Astrocyte of the cerebellum (primary cell): ENCODE measurements at places on chromosomes 2 and 18.

DNA sequence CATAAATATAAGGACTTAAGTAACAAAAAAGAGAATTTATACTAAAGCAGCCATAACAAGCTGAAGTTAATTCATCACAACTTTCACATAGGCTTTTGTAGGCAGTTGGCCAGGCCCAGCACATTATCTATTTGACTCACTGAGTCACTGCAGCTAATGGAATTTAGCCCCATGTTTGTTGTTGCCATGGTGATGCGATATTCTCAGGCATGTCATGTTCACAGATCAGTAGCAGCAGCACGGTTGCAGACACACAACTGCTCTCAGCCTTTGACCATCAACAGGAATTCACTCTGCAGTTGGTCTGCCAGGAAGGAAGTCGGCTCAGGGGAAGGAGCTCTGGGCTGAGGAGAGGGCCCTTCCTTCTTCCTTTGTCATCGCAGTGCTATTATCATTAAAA lies 639.8 kb downstream of the TMEM182 start:
- peak; percentile 96 for DNase-seq

DNA sequence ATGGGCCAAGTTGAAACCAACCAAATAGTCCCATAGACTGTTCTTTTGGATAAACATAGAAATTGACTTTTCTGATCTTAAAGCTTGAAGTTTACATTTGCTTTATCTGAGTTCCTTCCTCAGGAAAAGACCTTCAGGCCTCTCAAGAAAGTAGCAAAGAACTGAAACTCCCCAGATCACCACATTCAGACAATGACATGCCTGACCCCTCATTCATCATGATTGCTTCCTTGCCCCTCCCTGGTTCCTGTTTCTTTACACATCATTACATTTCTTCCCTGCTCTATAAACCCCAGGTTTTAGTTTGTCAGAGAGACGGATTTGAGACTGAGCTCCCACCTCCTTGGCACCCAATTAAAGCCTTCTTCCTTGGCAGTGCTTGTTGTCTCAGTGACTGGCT lies 83.6 kb upstream of the ST3GAL5 start:
- no peak for DNase-seq

- no peak for DNase-seq
Observed at GRCh38 chr2:218063896-218064295, 5.2 kb upstream of the RUFY4 start.

DNA sequence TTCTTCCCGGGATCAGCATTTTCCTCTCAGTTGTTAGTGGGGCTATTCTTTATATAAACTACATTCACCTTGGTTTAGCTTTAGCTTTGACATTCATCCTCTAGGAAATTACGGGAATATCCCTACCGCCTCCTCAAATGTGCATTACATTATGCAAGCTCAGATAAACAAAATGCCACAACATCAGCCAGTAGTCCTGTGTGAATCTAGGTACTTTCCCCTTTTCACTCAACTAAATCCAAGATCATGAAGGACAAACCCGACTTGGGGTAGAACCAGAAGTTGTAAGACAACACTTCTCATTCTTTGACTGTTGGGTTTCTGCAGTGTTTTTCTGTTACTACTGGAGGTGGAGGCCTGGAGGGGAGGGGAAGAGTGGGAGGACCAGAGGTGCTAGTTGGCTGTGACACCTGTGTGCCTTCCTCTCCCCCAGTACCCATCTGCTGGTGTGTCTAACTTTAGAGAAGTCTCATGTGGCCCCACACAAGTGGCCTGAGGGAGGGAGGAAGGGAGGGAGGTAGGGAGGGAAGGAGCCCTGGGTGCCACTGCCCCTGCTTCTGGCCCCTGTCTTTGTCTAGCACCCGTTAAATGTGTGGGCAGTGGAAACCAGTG lies 84.8 kb upstream of the BCL2L11 start:
- no peak for DNase-seq

DNA sequence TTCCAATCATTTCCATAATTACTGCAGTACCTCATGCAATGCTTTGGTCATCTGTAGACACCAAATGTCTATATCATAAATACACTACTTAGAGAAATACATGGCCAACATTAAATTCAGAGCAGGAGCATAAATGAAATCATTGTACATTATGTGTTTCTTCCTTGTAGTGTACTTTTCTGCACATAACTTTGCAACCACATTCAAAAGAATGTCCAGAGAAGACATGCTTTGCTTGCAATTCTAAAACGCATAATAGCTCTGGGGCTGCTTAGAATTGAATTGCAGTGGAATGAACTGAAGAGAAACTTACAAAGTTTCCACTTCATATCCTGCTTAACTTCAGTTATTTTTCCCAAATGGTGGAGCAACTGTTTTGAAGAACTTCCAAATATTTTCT lies 664.4 kb downstream of the DSC3 start:
- no peak for DNase-seq

DNA sequence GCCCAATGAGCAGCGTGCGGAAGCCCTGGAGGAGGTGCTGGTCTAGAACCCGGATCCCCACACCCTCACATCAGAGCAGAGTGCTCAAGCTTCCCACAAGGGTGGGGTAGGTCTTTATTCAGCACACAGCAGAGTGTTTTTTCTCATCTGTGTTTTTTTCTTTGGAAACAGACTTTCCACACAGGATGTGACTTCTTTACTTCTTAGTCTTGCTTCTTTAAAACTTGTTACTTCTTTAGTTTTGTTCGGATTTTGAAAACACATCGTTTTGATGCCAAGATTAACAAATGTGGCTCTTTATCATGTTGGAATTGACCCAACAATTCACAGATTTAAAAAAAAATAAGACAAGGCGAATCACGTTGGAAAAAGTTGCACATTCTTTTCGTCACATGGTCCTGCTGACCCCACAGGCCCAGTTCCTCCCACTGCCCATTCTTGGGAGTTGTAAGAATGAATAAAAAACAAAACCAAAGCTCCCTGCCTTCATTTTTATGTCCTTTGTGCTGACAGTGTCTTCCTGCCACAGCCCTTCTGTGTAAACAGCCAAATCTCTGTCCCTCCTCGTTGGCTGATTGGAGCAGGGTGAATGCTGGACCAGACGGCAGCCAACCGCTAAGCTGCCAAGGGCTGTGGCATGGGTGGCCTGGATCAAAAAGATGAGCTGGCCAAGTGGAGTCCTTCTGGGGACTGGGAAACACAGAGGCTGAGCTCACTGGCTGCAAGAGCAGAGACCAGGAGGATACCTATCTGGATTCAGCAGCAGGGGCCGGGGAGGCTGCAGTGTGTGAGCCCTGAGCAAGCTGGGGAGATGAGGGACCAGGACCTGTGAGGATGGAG lies 81.6 kb downstream of the TWIST2 start:
- no peak for DNase-seq

DNA sequence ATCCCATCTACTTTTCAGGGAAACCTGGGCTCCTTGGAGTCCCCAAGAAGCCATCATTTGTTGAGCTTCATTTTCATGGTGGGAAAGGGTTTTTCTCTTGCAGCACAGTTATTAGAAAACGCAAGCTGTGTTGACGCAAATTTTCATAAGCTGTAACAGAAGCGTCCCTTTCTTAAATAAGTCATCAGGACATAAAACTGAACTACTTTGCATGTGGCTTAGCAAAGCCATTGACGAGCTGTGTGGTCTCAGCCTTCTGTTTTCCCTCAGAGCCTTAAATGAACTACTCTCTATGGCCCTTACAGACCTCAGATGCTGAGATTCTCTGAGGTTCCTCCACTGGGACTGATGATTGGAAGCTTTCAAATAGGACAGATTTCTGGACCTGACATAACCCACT lies 85.1 kb downstream of the ARL4C start:
- no peak for DNase-seq
